ENCODE measurements at places on chromosomes 2 and 18.

- no peak for ATAC-seq
Measured at GRCh38 chr2:70960833-70961647, 17.4 kb upstream of the ANKRD53 start.

- no peak for ATAC-seq
Measured at GRCh38 chr2:188524519-188525113, 232.9 kb downstream of the GULP1 start.

GRCh38 chr2:173436088-173436487 is 81.4 kb downstream of the CDCA7 start:
- no peak for ATAC-seq

DNA sequence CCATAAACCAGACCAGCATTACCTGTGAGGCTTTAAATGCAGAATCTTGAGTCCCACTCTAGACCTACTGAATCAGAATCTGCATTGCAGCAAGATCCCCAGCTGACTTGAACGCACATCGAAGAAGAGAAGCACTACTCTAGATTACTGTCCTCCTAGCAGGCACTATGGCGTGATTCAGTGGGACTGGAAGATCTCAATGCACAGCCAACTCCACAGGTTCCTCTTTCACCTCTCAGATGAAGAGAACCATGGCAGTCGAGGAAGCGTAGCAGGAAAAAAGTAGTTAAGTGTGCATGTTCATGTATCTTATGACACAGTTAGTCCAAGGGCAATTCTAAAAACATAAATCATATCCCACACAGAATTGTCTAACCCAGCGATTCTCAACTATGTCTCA is 97.4 kb downstream of the STK39 start:
- ATAC-seq = no peak
